Kidney (tissue), 22 donors: ENCODE measurements at places on chromosomes 5 and 9.
A peak's percentile ranks its signal among the peaks of the same experiment; 100 is the strongest.

DNA sequence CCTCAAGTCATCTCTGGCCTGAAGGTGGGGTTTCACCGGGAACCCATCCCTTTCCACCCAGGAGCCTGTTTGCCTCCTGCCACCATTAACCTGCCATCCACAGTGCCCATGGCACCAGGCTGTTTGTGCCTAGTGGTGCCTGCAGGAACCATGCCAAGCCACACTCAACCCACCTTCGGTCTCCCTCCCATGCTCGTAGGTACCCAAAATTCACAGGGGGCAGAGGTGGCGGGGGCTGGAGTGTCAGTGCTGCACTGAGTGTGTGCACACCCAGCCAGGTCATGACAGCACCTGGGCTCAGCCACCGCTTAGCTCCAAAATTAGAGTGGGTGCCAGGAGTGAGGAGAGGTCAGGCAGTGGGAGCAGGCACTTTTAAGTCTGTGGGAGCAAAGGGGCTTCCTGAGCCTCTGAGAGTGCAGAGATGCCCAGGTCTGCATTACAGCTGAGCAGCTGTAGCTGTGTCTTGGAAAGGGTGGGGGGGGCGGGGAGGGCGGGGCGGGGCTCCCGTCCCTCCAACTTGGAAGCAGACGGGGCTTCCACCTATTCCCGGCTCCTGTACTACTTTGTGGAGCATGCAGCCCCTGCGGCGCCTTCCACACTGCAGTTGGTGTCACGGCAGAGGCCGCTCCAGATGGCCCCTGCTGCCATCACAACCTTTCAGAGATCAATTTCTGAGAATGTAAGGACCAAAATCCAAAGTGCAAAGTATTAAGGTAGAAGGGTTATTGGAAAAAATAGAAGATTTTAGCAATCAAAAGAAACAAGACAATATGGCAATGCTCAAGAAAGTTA, 2396.8 kb upstream of the C9orf72 start:
- no peak for DNase-seq

DNA sequence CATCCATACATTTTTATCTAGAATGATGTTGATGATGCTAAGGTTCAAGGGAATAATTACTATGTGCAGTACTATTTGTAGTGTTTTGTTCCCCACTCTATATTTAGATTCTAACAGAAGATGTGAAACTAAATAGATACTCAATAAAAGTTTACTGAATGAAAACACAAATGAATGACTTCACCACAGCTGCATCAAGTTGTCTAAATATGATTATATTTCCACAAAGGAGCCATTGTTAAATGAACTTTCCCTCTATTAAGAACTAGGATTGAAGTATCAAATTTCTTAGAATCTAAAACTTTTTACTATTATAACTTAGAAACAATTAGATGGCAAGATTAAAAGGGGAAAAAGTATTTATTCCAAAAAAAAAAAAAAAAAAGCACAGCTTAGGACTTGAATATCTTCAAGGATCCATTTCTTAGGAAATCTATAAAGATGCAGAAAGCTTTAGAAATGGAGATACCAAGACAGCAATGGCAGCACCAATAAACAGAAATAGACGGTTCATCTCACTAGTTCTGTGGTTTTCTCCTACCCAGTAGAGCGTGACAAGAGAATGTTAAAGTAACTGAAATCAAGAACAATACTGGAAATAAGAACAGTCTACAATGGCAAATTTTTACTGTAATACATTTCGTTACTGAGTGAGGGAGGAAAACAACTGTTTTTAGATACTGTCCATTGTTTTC, 347.6 kb downstream of the EBF1 start:
- no peak for DNase-seq

GRCh38 chr5:40784027-40784653, 14.0 kb downstream of the PRKAA1 start:
- no peak for DNase-seq

- no peak for DNase-seq
These were observed 80.3 kb downstream of the ADAMTSL1 start for GRCh38 chr9:18554244-18554643.

GRCh38 chr9:79165020-79165780, 406.6 kb upstream of the TLE4 start:
- DNase-seq, result peak; percentile 26
